ENCODE measurements at places on chromosomes 6 and 20.

DNA sequence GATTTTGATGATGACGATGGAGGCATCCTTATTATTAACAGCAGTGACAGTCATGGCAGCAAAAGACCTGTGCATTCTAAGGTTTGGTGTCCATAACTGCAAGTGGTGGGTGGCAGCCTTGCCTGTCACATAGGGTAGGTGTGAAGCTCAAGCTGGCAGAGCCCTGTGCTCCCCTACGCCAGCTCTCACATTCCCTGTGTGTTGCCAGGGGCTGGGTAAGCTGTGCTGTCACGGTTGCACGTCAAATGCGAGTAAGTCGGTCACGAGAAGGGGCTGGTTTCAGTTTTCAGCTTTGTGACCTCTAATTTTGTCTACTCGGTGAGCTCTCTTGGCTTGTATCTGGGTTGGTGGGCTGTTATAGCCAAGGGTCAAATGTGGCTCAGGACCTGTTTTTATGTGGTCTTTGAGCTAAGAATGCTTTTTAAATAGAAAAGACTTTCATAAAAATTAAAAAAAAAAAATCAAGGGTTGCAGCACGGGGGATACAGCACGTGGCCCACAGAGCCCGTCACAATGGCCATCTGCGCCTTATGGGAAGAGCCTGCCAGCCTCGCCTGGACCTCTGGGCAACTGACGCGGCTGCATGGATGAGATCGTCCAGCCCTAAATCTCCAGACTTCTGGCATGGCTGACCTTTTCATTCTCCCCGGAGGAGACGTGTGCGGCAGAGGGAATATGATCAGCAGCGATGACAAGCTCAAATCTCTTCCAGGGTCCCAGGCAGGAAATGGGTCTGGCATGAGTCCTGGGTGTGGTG, 148.5 kb downstream of the PHACTR3 start:
- DNase-seq, result no peak

DNA sequence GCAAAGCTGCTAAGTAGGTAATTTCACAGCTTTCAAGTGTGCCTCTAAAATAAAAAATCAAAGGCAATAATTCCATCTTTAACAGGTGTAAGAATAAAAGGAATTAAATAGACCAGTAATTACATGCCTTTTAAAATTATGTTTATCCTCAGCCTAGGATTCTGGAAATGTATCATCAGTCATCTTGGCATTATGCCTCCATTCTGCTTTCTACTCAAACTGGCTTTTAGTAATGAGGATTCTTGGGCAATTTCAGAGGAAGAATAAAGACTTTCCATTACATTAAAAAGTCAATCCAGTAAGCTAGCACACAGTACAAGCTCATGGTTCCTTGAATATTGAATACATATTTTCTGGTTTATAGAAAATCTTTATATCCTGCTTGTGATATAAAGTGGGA, 44.7 kb downstream of the GSTA2 start:
- DNase-seq, result no peak

DNA sequence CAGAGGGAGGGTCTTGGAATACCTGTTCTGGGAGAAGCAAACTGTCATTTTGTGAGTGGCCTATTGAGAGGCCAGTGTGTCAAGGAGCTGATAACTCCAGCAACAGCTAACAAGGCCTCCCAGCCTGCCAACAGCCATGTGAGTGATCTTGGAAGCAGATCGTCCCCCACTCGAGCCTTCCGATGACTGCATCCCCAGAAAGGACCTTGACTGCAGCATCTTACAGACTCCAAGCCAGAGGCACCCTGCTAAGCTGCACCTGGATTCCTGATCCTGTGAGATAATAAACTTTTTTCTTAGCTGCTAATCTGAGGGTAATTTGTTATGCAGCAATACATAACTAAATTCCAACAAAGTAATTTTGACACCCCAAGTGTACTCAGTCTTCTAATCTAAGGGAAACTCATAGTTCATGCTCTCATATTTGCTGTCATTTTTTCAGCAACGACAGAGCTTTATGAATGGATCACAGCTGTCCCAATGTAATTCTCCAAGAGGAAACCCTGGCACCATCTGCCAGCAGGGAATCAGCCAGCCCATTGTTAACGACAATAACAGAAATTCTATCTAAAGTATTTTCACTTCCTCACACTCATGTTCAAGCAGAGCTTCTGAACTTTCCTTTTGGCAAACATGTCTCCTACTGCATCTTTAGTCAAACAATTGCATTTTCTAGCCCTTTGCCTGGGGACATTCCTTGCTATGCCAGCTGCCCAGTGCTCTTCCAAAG, 470.2 kb upstream of the BTBD3 start:
- no peak for DNase-seq

- DNase-seq, result peak; percentile 83
These were observed 61.5 kb downstream of the TBXT start for GRCh38 chr6:166106076-166106686.

All from stimulated activated CD4-positive, alpha-beta T cell treated with anti-CD3 and anti-CD28 coated beads, Interleukin-2, amount 100 ng/mL, for 24 hours (primary cell).